Naive thymus-derived CD8-positive, alpha-beta T cell (primary cell): ENCODE measurements at places on chromosomes 4 and X. TPM values are rescaled to one million over a fixed set of nuclear protein-coding genes. Genes with fewer than 3 reads are reported as not detected.
A peak's percentile ranks its signal among the peaks of the same experiment; 100 is the strongest.

DNA sequence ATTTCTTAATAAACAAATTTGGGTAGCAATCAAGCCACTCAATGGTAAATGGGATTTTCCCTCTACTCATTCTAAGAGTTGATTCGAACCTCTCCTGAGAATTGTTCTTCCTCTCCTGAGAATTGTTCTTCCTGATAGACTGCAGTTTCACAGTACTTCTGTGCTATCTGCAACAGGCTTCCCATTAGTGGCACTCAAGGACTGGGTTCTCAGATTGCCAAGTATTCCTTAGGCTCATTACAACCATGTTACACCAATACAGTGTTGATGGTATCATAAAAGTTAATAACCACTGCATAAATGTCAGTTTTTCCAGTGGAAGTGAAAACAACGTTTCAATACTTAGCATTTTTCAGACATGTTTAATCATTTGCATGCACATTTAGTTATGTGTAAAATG is 201.6 kb downstream of the FRMPD4 start:
- H3K4me3 ChIP-seq, result no peak overlapping the region
- no peak for DNase-seq
- H3K36me3 ChIP-seq, result no peaks in the 10 kb centered on the region

DNA sequence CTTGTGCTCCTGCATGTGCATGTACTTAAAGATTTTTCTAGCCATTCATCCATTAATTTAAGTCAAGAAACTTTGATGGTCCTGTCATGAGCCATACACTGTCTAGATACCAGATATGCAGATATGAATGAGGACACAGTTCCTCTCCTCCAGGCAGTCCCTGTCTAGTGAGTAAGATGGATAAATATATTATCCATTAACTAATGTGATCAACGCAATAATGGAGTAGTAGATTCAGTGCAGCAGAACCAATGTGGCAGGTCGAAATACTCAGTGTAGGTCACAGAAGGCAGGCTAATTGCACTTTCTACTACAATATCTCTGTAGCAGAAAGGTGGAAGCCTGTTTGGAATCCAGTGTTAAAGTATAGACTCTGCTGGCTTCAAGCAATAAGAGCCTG is 112.5 kb downstream of the PCDH7 start:
- no peak overlapping the region for H3K4me3 ChIP-seq
- no peaks in the 10 kb centered on the region for H3K4me1 ChIP-seq

GRCh38 chr4:159281771-159282170 is 178.9 kb downstream of the RAPGEF2 start:
- H3K4me3 ChIP-seq, result no peak overlapping the region
- H3K36me3 ChIP-seq, result peaks cover 7% of the 10 kb centered on the region
- no peak for DNase-seq
- H3K4me1 ChIP-seq, result peaks cover 5% of the 10 kb centered on the region
- H3K27ac ChIP-seq, result no peak overlapping the region

- H3K27ac ChIP-seq, result no peak overlapping the region
- H3K4me1 ChIP-seq, result peaks cover 13% of the 10 kb centered on the region
- no peak for DNase-seq
- peaks cover 17% of the 10 kb centered on the region for H3K36me3 ChIP-seq
- H3K4me3 ChIP-seq, result no peak overlapping the region
- no peaks in the 10 kb centered on the region for H3K27me3 ChIP-seq
Observed at GRCh38 chr4:113555868-113556267, 205.7 kb downstream of the CAMK2D start.

DNA sequence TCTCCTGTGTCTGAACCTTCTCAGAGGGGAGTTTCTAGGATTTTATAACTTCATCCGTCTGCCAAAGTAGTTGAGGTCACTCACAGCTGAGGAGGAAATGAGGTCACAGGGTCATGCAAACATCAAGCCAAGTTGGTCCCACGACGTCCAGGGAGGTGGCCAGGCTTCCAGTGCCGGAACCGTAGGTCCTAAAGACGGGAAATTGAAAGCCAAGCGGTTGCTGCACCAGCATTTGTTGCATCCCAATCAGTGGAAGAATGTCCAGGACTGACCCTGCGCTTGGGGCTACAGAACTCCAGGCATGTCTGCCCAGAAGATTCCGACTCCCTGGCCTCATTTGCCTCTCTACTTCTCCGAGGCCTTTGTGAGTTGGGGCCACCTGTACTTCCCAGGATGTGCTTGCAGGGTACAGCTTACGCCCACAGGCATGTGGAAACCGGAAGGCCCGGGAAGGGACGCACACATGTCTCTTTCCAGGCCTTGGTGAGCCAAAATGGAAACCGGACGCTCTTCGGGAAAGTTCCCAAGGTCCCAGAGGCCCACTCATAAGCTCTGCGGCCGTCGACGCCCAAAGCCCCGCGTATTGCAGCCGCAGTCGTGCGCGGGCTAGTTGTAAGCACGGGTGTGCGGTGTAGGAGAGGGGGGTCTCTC is 9.3 kb downstream of the PRDM8 start:
- H3K4me1 ChIP-seq, result peaks cover 8% of the 10 kb centered on the region
- H3K27me3 ChIP-seq, result peaks cover 11% of the 10 kb centered on the region
- no peak overlapping the region for H3K27ac ChIP-seq
- H3K4me3 ChIP-seq, result no peak overlapping the region
- no peaks in the 10 kb centered on the region for H3K36me3 ChIP-seq

DNA sequence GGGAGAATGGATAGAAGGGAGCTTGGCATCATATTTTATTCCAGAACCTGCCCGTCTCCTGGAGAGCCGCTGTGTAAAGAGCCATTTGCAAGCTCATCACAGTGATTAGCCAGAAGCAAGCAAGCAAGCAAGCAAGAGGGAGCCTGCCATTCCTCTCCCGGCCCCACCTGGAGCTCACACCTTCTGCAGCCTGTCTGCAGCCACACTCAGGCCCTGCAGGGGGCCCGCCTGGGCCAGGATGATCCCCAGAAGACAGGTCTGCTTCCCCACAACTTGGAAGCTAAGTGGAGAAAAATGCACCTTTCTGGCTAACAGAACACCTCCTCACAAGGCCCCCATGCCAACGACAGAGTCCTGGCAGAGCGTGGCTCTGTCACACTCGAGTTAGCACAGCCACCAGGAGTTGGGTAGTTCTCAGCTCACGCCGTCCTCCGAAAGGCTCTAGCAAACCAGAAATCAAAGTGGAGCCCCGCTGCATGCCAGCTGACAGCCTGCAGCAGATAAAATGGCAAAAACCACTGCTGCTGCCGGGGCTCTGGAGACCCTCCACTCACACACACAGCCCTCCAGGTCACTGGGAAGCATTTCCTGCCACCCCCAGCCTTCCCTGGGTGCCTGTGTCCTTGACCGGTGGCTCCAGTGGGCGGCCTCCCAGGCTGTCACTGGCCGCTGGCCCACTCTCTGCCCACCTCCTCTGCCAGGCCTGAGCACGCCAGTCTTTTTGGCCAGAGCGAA is 54.9 kb downstream of the DCTD start:
- H3K27ac ChIP-seq, result no peak overlapping the region
- no peaks in the 10 kb centered on the region for H3K27me3 ChIP-seq
- DNase-seq, result no peak
- H3K36me3 ChIP-seq, result peaks cover 6% of the 10 kb centered on the region
- no peak overlapping the region for H3K4me3 ChIP-seq

GRCh38 chr4:88008743-88009171 is 1.3 kb downstream of the PKD2 start:
- H3K27me3 ChIP-seq, result peaks cover 14% of the 10 kb centered on the region
- H3K4me3 ChIP-seq, result peak overlapping the region; percentile 94
- H3K27ac ChIP-seq, result peak overlapping the region; percentile 91
- H3K36me3 ChIP-seq, result no peaks in the 10 kb centered on the region
- no peak for DNase-seq

GRCh38 chr4:89615051-89615450 is 221.9 kb downstream of the SNCA start:
- H3K27ac ChIP-seq, result no peak overlapping the region
- H3K4me1 ChIP-seq, result peaks cover 14% of the 10 kb centered on the region
- H3K27me3 ChIP-seq, result no peaks in the 10 kb centered on the region
- no peaks in the 10 kb centered on the region for H3K36me3 ChIP-seq

GRCh38 chr4:156790866-156791265 is 180.7 kb downstream of the PDGFC start:
- DNase-seq, result no peak
- H3K27ac ChIP-seq, result no peak overlapping the region
- H3K4me1 ChIP-seq, result no peaks in the 10 kb centered on the region

DNA sequence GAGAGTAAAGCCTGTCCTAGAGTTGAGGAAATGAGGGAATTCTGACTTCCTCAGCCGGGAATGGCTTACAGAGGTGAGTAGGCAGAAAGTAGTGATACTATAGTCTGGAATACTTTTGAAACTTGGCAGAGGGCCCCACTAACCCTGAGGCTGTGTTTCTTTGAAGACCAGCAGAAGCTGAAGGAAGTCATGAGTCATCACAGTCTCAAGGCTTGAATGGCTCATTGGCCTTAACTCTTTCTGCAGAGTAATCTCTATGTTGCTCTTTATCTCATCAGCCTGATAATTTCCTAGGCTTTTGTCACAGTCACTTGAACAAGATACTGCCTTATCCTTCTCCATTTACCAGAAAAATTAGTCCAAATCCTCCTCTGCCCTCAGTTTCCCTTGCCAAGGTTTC is 80.8 kb downstream of the ANKRD50 start:
- DNase-seq, result no peak
- no peak overlapping the region for H3K27ac ChIP-seq
- no peaks in the 10 kb centered on the region for H3K36me3 ChIP-seq
- H3K4me3 ChIP-seq, result no peak overlapping the region

DNA sequence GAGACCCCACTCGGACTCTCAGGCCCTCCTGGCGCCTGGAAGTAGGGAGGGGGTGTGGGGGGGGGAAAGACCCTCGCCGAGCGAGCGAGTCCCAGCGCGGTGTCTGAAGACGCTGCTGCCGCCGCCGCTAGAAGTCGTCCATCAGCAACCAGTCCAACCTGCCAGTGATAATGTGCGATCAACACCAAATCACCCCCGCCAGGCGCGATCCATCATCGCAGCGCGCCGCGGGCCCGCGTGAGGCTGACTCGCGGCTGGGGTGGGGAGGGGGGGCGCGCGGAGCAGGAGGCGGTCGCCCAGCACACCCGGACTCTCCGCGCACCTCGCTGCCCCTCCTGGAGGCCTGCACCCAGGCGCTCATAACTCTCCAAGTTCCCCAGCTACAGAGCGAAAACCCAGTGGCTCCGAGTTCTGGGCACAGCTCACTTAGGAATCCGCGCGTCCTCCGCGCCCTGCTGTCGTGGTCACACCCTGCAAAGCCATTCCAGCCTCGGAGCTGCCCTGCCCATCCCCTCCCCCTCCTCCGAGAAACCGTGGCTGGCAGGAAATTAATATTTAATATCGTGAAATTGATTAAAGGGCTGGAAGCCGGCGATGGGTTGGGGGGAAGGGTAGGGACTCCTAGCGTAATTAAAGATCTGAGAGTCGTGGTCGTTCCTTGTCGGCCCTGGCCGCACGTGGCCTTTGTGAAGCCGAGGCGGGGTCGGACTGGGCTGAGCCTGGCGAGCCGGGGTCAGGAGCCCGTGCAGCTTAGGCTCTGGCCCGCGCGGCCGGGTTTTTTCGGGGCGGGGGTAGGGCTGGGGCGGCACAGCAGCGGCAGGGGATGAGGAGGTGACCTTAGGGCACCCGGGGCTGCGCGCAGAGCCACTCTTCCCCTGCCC is 58.1 kb upstream of the BCOR start:
- H3K4me3 ChIP-seq, result peak overlapping the region; percentile 73
- peaks cover 9% of the 10 kb centered on the region for H3K4me1 ChIP-seq
- H3K27me3 ChIP-seq, result no peaks in the 10 kb centered on the region
- no peak for DNase-seq

The NUDT9 gene
- 26.9 TPM for polyA plus RNA-seq

The DAPP1 gene
- 8.6 TPM for polyA plus RNA-seq

The ADGRA3 gene
- 0.41 TPM for polyA plus RNA-seq

The TEX13B gene
- polyA plus RNA-seq, result not detected

The ZFP92 gene
- 0.19 TPM for polyA plus RNA-seq

The OTC gene
- not detected for polyA plus RNA-seq

The TRPC5OS gene
- polyA plus RNA-seq, result not detected

The UGT8 gene
- not detected for polyA plus RNA-seq

The TRAM1L1 gene
- not detected for polyA plus RNA-seq
